ENCODE measurements at places on chromosomes 1 and 21.

- no peak for DNase-seq
Measured at GRCh38 chr1:7824701-7825100, 28.2 kb downstream of the UTS2 start.

GRCh38 chr1:39990428-39990827 is 35.5 kb downstream of the MFSD2A start:
- DNase-seq: no peak

DNA sequence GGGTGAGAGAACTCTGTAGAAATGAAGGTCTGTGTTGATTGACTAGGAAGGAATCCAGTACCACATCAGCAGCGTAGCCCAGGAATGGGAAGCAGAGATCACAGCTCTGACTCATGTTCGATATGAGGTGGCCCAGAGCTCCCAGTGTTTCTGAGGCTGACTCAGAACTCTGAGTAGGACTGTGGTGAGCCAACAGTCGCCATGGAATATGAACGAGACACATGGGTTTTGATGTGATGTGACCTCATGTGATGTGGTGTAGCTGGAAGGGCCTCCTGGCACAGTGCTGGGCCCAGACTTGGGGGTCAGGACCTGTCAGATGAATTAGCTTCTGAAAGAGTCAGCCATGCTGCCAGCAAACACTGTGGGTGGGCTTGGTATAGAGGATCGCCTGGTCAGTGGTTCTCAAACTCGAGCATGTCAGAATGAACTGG is 237.0 kb downstream of the MRPL39 start:
- DNase-seq: no peak

- no peak for DNase-seq
Measured at GRCh38 chr1:180231506-180231921, 1.4 kb downstream of the LHX4 start.

- DNase-seq: no peak
Measured at GRCh38 chr1:215824245-215824644, 257.1 kb downstream of the KCTD3 start.
